NCI-H2081 treated with DMSO at 0.1 percent for 48 hours (cell line): ENCODE measurements at places on chromosomes 6 and 20.

GRCh38 chr20:10924644-10925201 is 250.9 kb upstream of the JAG1 start:
- DNase-seq, result no peak

GRCh38 chr6:39451831-39452230 is 129.3 kb upstream of the KCNK16 start:
- DNase-seq, result no peak

GRCh38 chr6:74554041-74554440 is 651.8 kb downstream of the COL12A1 start:
- DNase-seq, result no peak

DNA sequence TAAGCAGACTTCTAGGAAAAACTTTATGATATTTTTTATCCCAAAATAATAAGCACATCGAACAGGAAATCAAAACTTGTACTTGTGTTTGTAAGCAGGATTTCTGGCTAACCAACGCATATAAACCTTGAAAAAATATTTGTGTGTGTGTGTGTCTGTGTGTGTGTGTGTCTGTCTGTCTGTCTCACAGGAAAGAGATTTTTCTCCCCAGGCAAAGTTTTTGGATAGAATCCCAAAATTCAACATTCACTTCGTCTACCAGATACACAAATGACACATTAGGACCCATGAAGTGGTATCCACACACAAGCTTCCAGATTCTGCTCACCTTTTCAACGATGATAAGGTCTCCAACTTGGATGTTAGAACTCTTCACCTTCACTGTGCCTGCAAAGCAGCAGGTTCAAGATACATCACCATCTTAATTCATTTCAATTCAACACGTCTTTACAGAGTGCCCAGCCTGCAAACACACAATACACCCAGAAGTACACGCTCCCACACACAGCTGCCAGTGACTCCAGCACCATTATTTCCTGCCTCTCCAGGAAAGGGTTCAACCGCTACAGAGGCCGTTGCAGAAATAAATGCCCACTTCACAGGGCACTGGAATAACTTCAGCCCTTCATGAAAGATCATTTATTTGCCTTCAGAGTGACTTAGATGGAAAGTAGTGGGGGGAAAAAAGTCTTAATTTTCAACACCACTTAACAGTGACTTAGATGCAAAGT is 70.9 kb downstream of the ATP9A start:
- no peak for DNase-seq

GRCh38 chr6:7262746-7263518 is 50.1 kb downstream of the SSR1 start:
- no peak for DNase-seq
